ENCODE measurements at places on chromosomes 5 and 9.

GRCh38 chr9:113309204-113309813 is 6.1 kb upstream of the RNF183 start:
- DNase-seq = peak; percentile 49

- DNase-seq = no peak
These were observed 28.0 kb upstream of the MAP1B start for GRCh38 chr5:72079288-72079687.

GRCh38 chr9:94925751-94926430 is 199.4 kb downstream of the AOPEP start:
- DNase-seq = no peak

- DNase-seq = no peak
These were observed 28.8 kb downstream of the ANXA6 start for GRCh38 chr5:151128817-151129216.

GRCh38 chr9:76269789-76270188 is 124.4 kb downstream of the RFK start:
- no peak for DNase-seq

GRCh38 chr5:58116346-58116745 is 343.5 kb downstream of the PLK2 start:
- DNase-seq = no peak

- DNase-seq = no peak
These were observed 147.1 kb downstream of the ERCC6L2 start for GRCh38 chr9:96022445-96023051.

GRCh38 chr5:54453046-54453445 is 2.5 kb upstream of the HSPB3 start:
- DNase-seq = no peak

DNA sequence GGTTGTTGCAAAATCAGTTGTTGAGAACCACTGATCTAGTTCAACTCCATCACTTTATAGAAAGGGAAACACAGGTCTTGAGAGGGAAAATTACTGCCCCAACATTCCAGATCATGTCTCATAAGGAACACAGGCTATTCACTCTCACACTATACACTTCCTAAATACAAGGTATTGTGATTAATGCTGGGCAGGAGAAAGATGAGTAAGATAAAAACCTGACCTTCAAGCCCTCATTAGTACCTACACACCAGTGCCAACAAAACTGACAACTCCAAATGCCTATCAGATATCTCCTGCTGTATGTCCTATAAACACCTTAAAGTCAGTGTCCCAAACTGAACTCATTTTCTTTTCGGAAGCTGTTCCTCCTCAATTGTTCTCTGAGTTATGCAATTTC is 8.2 kb downstream of the GNE start:
- DNase-seq = no peak

Measured in NCI-H460 (cell line).